ENCODE measurements at places on chromosomes 11 and 22.
A peak's percentile ranks its signal among the peaks of the same experiment; 100 is the strongest.

GRCh38 chr22:47019012-47019790 is 256.8 kb downstream of the TBC1D22A start:
- no peak for DNase-seq

DNA sequence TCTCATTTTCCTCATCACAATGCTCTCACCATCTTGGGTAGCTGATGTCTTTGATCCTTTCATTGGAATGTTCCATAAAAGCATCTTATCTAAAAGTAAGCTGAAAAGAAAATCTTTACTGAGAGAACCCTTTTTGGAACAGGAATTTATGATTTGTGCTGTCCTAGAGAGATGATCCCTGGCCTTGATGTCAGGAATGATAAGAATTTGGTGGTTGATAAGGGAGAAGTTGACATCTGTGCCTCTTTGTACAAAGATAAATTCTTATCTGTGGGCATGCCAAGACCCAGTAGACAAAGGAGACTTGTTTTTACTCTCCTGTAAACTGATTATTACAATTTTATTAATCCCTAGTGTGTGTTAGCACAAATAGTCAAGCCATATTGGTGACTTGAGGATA is 36.9 kb downstream of the NAALAD2 start:
- no peak for DNase-seq

- no peak for DNase-seq
Measured at GRCh38 chr11:1674173-1675131, 22.5 kb upstream of the KRTAP5-6 start.

- DNase-seq = no peak
Measured at GRCh38 chr22:38148245-38148644, 33.4 kb downstream of the PLA2G6 start.

- DNase-seq = peak; percentile 37
Measured at GRCh38 chr11:71309181-71309580, 56.8 kb upstream of the SHANK2 start.

DNA sequence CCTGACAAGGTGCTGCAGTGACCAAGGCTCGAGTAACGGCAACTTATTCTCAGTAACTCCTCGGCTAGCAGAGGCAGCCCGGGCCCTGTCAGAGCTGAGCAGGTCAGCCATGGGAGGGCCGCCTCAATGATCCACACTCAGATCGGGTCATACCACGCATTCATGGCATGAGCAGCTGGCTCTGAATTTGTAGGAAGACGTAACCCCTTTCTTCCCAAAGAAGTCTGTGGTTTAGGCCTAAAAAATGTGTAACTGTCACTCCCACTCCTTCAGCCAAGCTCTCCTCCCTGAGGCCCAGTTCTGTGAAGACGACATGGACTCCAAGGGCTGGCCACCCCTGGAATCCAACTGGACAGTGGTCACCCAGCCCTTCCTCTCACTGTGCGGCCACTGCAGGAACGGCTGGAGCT is 30.0 kb downstream of the PPP2R1B start:
- no peak for DNase-seq

GRCh38 chr11:4713241-4713640 is 8.7 kb downstream of the MMP26 start:
- no peak for DNase-seq

DNA sequence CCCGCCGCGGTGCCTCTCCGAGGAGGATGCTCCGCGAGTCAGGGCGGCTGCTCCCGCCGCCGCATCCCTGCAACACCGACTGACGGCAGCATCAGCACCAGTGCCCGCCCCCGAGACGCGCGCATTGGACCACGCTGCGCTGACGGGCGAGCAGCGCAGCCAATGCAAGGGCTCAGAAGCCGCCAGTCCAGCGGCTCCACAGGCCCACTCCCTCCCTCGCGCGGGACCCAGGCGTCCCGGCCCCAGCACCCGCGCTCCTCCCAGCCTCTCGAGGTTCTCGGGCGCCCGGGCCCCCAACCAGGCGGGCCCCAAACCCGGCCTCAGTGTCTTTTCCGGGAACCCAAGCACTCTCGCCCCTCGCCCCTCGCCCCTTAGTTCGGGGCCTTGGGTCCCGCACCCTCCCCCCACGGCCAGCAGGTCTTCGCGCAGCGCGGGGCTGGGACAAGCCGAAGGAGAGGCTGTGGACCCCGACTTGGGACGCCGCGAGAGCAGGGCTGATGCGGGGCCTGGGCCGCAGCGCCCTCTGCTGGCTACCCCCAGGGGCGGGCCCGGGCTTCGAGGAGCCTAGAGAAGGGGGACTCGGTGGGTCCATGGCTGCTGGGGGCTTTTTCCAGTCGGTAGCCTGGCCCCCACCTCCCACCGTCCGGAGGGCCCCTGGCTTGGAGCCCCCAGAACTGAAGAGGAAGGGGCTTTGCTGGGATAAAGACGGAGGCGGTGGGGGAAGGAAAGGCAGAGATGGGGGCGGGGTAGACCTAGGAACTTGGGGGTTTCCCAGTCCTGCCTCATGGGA is at the start of gene NRXN2:
NRXN2 (minus strand) TSS at position 81 of the 790 bp plus-strand sequence. CDS start 9,498 bp downstream, outside the sequence.
- DNase-seq = peak; percentile 93

DNA sequence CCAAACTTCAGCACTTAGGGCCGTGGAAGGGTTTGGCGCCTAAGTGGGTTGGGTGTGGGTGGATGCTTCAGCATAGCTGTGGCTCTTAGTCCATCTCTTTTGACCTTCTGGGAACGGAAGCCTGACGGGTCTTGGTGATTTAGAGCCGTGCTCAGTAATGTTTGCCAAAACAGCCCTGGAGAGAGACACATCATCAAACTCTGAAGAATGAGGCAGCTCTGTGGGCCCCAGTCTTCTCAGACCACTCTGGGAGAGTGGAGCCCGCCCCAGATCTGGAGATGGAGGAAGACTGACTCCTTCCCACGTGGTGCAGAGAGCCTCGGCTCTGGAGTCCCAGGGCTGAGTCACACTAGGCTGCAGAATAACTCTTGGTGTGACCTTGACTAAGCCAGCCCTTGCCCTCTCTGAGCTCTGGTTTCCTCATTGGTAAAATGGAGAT is 168.9 kb downstream of the C11orf91 start:
- no peak for DNase-seq

- no peak for DNase-seq
Measured at GRCh38 chr11:118837868-118838267, 45.8 kb upstream of the CXCR5 start.

DNA sequence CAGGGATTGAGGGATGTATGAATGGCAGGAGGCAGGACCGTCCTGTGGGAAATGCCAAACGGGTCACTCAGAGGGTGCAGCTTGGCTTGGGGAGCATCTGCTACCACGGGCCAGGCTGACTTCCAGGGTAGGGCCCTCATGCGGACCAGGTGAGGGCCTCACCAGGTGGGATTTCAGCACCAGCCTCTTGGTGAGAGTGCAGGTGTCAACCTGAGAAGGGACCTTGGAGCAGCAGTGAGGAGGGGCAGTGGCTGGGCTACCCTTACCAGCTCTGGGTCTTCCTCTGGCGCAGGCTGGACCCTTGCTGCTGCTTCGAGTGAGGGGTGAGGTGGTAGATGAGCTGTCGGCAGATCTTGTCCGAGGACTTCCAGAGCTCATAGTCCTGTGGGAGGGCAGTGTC is 4.9 kb downstream of the LRRC75B start:
- no peak for DNase-seq

DNA sequence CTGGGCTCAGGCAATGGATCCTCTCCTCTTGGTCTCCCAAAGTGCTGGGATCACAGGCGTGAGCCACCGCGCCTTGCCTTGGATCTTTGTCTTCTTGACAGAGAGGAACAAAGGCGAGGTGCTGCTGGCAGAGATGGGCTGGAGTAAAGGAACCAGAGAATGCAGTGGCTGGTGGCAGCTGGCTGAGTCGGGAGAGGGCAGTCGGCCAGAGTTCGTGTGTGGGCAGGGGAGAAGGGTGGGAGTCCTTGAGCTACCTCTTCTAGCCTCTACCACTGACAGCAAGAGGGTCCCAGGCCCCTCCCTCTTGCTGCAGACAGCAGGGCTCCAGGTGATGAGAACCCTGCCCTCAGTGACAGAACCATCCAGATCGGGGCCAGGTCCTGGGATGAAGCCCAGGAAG is 86.2 kb upstream of the LINC01488 start:
- DNase-seq = no peak

- DNase-seq = peak; percentile 65
Measured at GRCh38 chr22:22463855-22464540, 44.5 kb downstream of the ZNF280B start.

GRCh38 chr11:10728154-10728553 is 22.9 kb upstream of the CTR9 start:
- DNase-seq = no peak

DNA sequence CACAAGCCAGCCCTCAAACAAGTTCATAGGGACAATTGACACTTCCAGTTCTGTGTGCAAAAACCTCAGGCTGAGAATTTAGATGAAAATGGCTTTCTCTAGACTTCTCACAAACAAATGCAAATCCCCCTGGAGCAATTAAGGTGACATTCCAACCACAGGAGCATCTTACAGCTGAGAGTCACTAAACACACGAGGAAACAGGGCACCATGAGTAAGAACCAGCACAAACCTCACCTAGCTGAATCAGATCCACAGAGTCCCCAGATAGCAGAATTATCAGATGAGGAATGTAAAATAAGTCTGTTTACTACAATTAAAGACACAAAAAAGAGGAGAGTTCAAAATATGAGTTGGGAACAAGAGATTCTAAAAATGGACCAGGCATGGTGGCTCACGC is 51.5 kb downstream of the RTL6 start:
- no peak for DNase-seq

- DNase-seq = no peak
Measured at GRCh38 chr22:49449377-49449776, 378.3 kb downstream of the BRD1 start.

- no peak for DNase-seq
Measured at GRCh38 chr11:563812-564578, 3.2 kb downstream of the RASSF7 start.

GRCh38 chr11:35335226-35335625 is 84.1 kb downstream of the SLC1A2 start:
- no peak for DNase-seq

- no peak for DNase-seq
Measured at GRCh38 chr11:120529911-120530310, 18.4 kb downstream of the GRIK4 start.

DNA sequence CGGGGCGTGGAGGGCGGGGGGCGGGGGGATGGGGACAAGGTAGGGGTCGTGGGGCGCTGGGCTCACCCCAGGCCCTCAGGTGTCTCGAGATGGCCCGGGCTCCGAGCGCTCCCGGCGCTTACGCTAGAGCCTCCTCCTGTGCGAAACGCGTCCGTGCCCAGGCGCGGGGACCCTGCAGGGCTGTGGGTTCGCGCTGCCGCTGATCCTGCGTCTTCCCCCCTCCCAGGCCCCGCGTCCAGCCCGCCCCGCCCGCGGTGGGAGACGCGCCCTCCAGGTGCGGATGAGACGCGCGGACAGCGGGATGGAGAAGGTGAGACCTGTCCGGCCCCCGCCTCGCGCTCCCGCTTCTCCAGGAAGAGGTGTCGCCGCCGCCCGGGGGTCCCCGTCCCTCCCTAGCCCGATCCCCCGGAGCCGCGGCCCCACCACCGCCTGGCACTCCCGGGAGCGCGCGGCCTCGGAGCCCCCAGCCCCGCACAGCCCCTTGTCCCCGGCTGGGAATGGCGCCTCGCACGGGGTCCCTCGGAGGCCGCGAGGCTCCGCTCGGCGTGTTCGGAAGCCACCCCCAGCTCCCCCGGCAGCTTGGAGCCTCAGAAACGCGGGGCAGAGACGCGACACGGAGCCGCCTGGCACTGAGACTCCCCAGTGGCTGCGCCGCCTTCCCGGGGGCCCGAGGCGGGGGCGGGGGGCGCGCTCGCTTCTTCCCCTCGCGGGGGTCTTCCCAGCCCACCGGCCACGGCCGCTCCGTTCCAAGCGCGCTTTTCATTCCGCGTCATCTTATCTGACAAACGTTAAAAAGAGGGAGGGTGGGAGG is 27.6 kb upstream of the TOLLIP start:
- DNase-seq = peak; percentile 84

DNA sequence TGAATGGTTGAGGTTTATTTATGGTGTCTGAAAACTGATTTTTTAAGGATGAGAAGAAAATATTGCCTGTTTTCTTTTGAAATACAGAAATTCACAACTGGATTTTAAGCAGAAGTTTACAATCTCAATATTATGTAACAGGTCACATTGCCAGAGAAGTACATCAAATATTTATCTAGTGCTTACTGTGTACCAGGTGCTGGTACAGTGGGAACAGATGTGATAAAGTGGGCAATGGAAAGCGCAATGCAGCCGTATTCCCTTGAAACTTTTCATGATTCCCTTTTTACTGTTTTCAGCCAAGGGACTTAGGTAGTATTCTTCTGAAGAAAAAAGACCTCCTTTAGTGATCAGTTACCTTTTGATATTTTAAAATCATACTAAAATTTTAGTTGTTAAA is 49.6 kb downstream of the TTC17 start:
- no peak for DNase-seq

GRCh38 chr22:49663311-49663711 is 164.4 kb downstream of the BRD1 start:
- DNase-seq = peak; percentile 37

DNA sequence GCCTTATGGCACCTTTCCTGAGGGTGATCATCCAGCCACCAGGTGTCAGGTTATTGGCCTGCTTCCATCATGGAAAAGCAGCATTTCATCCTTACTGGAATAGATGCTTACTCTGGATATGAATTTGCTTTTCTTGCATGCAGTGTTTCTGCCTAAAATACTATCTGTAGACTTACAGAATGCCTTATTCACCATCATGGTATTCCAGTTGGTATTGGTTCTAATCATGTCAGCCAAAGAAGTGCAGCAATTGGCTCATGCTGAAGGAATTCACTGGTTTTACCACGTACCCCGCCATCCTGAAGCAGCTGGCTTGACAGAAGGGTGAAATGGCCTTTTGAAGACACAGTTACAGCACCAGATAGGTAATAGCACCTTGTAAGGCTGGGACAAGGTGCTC is 194.2 kb downstream of the AASDHPPT start:
- DNase-seq = no peak

DNA sequence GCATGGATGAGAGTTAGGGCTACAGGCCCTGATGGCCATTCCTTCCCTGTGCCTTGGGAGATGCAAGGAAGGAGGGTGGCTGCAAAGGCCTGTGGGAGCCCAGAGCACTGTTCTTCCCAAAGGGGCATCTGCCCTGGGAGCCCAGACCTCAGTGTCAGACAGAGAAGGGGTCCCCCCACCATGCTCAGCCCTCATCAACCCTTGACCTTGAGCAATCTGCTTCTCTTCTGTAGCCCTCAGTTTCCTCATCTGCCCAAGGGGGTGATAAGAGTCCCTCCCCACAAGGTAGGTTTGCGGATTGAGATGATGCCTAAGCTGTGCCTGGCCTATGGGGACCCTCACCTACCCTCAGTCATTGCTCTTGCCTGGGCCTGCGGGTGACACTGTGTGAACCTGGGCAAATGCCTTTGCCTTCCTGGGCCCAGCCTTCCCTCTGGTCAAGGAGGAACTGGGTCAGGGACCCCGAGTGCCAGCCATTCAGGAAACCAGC is 47.5 kb downstream of the IGLL5 start:
- DNase-seq = no peak

DNA sequence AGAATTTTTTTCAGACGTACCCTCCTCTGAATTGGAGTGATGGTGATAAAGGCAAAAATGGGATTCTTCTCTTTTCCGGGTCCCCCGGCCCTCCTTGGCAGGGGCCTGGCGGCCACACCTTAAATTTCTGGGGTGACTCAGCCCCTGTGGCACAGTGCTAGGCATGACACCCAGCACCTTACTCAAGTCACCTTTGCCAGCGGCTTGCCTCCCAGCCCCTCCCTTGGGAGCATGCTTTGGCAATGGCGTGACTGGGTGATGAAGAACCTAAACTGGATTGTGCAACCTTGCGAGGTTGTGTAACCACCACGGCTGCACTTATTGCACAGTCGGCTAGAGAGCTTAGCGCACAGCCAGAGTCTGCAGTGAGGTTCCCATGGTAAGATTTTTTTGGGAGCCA is 16.2 kb upstream of the LDLRAD3 start:
- no peak for DNase-seq
